ENCODE measurements at places on chromosomes 13 and 19.

DNA sequence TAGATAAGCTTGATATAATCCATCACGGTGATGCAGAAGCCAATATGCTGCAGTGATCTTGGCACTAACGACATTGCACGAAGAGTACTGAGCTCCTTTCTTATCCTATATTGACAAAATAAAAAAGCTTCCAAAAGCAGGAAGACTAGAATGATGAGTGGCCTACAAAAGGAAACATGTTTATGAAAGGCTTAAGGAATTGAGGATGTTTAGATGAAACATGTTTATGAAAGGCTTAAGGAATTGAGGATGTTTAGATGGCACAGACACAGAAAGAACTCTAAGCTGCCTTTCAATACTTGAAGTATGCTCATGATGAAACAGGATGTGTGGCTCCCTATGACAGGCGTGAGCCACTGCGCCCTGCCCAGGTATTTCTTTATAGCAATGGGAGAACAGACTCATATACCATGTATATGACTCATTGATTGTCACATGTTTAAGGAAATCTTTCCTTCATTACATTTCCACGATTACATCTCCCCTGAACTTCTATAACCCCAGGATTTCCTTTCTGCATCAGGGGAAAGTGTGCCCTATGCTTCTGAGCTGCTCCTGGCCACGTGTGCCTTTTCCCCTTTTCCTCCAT is 690.8 kb upstream of the ARGLU1 start:
- no peak for DNase-seq

DNA sequence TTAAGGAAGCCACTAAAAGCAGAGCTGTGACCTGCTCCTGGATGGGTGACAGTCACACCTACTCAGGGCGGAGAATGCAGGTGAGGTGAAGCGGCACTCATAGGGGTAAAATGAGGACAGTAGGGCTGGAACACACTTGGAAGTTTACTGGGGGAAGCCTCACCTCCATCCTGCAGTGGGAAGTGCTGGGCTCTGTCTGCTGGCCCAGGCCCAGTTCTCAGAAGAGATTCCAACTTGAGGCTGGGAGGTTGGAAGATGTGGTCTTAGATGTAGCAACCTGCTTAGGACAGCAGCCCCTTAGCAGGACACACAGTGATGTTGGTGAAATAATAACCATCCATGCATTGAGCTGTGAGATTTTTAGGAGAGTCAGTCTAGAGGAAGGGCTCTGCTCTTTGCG is 4.6 kb downstream of the MEDAG start:
- DNase-seq: no peak

DNA sequence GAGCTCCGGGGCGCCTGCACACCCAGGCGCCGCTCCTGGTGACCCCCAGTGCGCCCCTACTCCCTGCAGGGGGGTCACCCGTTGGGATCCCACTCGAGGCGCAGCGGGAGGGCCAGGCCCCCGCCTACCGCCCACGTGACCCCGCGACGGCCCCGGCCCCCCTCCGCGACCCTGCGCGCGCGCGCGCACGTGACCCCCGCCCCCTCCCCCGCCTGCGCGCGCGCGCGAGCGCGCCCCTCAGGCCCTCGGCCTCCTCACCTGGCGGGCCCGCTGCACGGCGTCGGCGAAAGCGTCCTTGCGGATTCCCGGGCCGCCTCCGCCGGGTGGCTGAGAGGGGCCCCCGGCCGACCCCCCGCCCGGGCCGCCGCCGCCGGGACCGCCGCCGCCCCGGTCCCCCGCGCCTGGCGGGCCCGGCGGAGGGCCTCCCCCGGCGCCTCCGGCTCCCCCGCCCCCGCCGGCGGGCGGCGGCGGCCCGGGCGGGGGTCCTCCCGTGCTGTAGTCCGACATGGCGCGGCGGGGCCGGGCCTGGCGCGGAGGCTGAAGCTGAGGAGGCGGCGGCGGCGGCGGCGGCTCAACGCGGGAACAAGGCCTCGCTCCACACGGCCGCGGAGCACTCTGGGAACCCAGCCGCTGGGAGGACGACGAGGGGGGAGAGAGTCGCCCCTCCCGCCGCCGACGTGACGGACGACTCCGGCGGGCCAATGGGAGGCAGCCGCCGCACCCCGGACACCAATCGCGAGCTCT is at the start of gene KHSRP:
KHSRP (minus strand) TSS at position 617 of the 744 bp plus-strand sequence; CDS start at position 507, 110 bp downstream.
- DNase-seq: peak; percentile 32

DNA sequence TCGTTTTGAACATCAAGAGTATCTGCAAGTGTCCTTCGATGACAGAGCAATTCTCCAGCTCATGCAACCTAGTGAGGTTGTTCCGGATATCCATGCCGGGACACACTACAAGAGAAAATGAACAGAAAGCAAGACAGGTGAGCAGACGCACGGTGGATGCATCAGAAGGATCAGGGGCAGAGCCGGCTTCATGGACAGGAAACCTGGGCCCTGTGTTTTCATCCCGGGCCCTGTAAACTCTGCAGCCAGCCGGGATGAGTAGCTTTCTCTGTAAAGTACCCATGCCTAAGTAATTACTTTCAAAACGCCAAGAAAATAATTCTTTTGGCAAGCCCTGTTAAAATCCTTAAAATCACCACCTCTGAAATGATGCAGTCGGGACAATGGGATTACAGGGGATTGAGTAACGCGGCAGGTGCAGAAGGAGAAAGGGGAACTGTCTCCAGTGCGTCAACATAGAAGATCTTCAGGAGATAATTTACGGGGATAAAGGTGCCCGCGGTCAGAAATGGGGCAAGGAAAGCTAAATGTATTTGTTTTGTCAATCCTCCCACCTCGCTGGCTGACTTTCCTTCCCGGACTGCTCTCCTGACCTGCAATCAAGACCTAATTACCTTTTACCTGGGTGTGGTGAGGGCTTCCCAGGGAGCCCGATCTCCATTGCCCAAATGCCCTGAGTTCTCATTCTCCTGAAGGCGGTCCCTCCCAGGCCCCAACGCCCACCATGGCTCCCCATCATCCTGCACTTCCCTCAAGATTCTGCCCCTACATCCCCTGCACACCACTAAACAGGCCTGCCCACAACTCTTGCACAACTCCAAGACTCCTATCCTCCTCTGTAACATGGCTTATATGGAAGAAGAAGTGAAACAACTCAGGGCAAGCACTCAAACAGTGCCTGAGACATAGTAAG is 26.2 kb downstream of the INSR start:
- DNase-seq: no peak

GRCh38 chr13:90919153-90919552 is 428.3 kb upstream of the MIR17HG start:
- DNase-seq: no peak

GRCh38 chr19:34365463-34366401 is 736 bp downstream of the GPI start:
- no peak for DNase-seq

DNA sequence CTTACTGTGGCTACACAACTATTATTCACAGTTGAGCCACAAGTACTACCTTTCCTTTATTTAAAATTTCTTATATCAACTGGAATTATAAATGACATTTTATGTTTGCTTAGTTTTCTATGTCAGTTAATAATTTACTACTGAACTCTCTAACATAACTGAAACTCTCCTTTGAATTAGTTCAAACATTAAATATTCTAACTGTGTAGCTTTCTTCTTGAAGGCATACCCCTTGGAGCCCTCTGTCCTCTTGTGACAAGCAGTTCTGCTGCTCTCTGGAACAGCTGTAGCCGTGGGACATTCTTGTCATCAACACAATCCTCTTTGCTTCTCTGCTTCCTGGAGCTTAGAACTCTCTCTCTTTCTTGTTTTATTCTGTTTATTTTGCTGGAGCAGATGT is 244.8 kb downstream of the NHLRC3 start:
- no peak for DNase-seq

Measured in hematopoietic multipotent progenitor cell treated with erythropoietin and hydrocortisone succinate and interleukin-3 and kit ligand, for 17 days (in vitro differentiated cells).